ENCODE measurements at places on chromosomes 2 and 18.

DNA sequence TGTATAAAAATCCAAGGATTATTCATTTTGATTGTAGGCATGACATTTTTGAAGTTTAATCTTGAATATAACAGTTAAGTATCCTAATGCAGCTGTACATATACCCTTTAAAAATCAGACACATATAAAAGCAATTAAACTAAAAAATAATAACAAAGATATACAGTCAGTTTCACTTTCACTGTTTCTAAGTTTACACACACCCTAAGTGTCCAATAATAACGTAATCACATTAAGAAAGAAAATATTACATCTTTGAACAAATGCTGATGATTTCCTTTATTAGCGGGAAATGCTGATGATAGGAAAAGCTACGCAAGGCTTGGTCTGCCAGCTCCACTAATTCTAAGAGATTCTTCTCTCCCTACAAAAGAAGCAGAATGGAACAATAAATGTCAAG is 38.8 kb downstream of the RTTN start:
- no peak for DNase-seq

- no peak for DNase-seq
These were observed 90.5 kb downstream of the MYO5B start for GRCh38 chr18:50104421-50104820.

DNA sequence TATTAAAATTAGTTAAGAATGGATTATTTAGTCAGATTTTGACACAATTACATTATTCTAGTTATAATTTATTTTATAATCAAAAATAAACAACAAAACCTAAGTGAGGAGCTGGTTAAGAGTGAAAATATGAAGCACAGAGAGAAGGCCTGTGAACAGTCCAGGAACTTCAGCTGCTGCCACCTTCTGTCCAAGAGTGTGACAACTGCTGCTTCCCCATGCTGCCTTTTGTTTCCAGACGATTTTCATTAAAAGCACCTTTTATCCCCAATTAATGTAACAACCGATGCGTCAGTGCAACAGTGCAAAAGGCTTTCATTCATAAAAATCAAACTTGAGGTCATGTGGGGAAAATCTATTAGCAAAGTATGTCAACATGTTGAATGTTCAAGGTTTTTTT is 363.6 kb downstream of the CTNNA2 start:
- no peak for DNase-seq

DNA sequence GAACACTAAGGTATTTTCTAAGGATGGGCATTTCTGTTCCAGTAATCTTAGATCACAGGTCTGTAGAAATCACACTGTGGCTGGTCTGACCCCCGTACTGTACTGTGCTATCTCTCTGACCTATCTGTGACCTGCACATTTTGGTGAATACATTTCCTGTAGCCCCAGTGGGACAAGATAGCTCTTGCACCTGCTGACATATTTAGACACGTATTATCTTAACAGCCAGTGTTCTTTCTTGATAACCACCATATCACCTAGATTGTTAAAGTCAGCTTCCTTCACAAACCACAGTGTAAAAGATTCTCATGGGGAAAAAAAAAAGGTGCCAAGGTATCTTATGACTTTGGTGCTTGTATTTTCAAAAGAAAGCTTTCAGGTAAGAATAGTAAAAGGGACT is 39.8 kb upstream of the TMEM247 start:
- DNase-seq = no peak

- DNase-seq = no peak
These were observed 87.5 kb downstream of the PLEKHM3 start for GRCh38 chr2:207937823-207938222.

DNA sequence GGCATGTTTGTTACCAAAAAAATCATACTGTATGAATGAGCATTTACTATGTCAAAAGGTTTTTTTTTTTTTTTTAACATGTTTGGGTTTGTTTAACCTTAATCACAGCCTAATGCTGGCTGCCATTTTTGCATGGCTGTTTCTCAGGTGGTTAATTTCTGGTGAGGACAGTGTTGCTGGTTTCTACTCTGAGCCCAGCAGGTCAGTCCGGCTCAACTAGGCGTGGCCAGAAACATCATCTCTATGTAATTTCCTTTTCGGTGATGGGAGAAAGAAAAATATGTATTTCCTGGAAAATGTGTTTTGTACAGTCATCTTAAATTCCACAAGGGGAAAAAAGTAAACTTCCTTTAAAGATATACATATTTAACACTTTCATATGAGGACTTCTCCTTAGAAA is 24.9 kb upstream of the BZW1 start:
- no peak for DNase-seq

DNA sequence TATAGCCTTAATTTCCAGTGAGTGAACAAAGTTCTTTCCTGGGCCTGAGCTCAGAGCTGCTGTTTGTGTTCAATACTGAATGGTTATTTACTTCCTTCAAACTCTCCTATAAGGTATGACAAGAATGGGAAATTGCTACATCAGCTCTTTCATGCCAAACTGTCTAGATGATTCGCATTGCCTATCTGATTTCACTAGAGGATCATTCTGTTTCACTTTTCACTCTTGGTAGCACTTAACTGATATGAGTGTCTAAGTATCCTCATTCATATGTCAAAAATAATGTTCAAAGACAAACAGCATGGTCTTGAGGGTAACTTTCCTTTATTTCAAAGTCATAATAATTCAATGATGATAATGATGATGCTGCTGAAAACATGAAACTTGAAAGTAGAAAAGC is 32.9 kb upstream of the SCG2 start:
- no peak for DNase-seq

DNA sequence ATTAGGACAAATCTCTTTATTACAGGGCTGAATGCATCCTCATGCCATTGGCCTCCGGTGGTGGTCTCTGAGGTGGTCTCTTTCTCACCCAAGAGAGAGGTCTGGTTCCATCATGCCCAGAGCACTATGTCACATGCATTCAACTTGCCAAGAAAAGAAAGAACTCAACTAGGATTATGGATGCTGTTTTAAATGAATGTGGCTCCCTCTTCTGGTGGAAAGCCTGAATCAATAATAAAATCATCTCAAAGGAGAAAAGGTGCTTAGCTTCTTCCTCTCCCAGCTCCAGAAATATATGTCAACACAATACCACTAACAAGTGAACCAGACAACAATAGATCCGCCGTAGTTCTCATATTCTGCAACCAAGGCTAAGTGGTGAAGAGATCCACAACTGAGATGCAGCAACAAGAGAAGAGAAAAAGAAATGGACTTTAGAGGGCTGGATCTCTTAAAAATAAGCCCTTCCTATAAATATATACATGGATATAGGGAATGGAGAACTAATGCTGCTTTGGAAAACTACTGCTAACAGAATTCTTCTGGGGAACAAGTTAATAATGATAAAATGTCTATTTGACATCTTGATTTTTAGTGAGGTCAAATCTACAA is 396.8 kb downstream of the NCKAP5 start:
- DNase-seq = no peak

- no peak for DNase-seq
These were observed 9.5 kb upstream of the KDSR start for GRCh38 chr18:63376538-63376937.

- DNase-seq = no peak
These were observed 1047.8 kb upstream of the FAM98A start for GRCh38 chr2:34646901-34647300.

DNA sequence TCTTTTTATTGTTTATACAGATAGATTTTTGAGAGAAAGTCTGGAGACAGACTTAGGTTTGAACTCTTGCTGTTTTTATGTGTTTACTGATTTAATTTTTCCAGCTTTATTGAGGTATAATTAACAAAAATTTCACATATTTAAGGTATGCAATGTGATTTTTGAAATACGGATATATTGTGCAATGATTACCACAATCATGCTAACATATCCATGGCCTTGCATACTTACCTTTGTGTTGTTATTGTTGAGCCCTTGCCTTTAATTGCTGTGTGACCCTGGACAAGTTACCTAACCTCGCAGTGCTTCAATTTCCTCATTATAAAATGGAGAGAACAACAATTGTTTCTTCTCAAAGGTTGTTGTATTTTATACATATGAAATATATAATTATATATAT is 13.9 kb upstream of the RBMS1 start:
- DNase-seq = no peak

- no peak for DNase-seq
These were observed 117.8 kb downstream of the WDSUB1 start for GRCh38 chr2:159168707-159169106.

GRCh38 chr2:165544897-165545296 is 75.4 kb downstream of the CSRNP3 start:
- DNase-seq = no peak

GRCh38 chr2:230473378-230473777 is 57.4 kb downstream of the SP100 start:
- DNase-seq = no peak

- no peak for DNase-seq
These were observed 57.7 kb downstream of the TANC1 start for GRCh38 chr2:159026170-159026569.

- no peak for DNase-seq
These were observed 92.3 kb upstream of the UPP2 start for GRCh38 chr2:158009399-158009798.

DNA sequence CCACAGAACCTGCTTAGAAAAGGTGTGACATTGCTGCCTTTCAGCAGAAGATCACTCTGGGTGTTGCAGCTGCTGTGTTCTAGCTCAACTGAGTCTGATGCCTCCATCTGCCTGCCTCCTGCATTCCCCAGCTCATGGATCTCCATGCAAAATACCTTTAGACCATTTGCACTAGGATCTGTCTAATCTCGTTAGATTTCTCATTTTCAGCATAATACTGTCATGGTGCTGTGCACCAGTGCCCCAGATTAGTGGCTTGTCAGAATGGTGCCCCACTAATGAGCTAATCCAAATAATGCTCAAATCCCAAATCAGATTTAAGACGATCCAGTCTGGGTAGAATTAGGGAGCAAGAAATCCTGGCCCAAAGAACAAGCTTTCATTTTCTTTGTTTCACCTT is 284.4 kb upstream of the PARD3B start:
- DNase-seq = no peak

- no peak for DNase-seq
These were observed 242.0 kb downstream of the CMPK2 start for GRCh38 chr2:6623746-6624145.

DNA sequence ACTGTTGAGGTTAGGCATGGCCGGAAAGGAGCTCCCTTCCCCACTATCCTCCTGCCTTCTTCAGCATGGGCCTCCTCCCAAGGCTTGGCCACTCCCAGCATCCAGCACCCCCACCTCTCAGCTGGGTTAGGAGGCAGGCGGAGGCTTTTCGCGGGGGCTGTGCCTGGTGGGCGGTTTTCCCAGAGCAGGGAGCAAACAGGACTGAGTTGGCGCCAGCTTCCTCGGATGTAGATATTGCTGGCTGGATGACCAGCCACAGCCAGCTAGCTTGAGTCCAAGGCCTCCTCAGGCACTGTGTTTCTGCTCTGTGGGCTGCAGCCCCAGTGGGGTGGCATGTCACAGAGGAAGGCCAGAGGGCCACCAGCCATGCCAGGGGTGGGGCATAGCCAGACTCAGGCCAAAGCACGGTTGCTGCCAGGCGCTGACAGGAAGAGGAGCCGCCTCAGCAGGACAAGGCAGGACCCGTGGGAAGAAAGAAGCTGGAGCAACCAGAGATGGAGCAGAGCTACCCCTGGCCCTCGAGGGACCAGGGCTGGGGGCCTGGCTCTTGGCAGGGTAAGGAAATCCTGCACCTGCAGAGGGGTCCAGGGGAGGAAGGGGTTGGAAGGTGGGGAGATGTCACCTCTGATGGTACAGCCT is at the start of gene TCF23:
TSS of gene TCF23 (plus strand) at position 204 of the 639 bp plus-strand sequence. CDS start at position 334, 130 bp downstream.
- no peak for DNase-seq

- DNase-seq = no peak
These were observed 229.4 kb downstream of the HAUS1 start for GRCh38 chr18:46333431-46334135.

- no peak for DNase-seq
These were observed 318.1 kb upstream of the NT5C1B start for GRCh38 chr2:18907508-18907907.

GRCh38 chr18:57353940-57354461 is 1.6 kb downstream of the ST8SIA3 start:
- no peak for DNase-seq

DNA sequence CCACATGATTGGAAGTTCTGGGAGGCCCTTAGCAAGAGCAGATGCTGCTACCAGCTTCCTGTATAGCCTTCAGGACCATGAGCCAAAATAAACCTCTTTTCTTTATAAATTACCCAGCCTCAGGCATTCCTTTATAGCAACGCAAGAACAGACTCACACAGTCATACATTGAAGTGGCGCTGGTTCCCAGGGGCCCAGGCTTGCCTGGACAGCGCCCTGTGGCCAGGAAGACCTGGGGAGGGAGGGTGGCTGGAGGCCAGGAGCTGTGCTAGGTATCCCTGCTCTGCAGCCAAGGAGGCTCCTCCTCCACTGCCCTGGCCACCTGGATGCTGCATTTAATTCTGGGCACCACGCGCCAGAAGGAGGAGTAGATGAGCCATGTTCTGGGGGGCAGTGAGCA is 98.1 kb downstream of the AGAP1 start:
- no peak for DNase-seq

DNA sequence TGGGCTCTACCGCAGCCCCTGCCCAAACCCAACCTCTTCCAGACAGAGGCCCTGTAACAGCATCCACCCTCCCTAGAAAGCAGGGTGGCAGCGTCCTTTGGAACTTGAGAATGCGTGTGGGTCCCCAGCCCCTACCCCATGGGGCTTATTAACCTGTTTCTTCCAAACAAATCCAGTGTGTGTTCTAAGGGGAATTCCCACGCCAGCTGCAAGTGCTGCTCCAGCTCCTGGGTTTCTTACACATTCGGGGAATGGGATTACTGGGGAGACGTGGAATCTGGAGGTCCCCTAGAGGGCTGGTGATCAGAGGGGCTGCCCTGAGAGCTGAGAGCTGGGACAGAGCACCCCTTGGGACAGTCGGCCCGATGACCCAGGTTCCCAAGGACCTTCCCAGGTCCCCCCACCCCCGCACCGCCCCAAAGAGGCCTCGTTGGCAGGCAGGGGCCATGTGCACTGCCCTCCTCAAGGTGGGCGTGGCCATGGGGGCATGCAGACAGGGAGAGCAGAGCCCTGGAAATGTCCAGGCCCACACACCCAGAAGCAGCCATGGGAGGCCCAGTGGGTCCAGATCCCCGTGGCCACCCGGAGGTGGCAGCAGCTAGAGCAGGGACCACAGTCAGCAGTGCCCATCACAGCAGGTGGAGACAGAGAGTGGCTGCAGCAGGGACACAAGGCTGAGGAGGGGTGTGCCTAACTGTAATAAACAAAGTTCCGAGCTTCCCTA is 18.8 kb upstream of the TEX44 start:
- no peak for DNase-seq

GRCh38 chr2:171814883-171815282 is 79.2 kb downstream of the SLC25A12 start:
- DNase-seq = no peak

GRCh38 chr2:3606370-3607201 is 11.7 kb downstream of the COLEC11 start:
- no peak for DNase-seq

- DNase-seq = no peak
These were observed 22.4 kb downstream of the WIPF1 start for GRCh38 chr2:174575124-174575776.

Measured in GDM1 (cell line).